ENCODE measurements at places on chromosomes 4 and X. TPM values are rescaled to one million over a fixed set of nuclear protein-coding genes. Genes with fewer than 3 reads are reported as not detected.

- DNase-seq, result no peak
- H3K4me1 ChIP-seq, result no peaks in the 10 kb centered on the region
- no peaks in the 10 kb centered on the region for H3K36me3 ChIP-seq
- no peaks in the 10 kb centered on the region for H3K27me3 ChIP-seq
- no peak overlapping the region for H3K27ac ChIP-seq
- H3K4me3 ChIP-seq, result no peak overlapping the region
Measured at GRCh38 chr4:6620296-6620695, 20.2 kb upstream of the MRFAP1 start.

The CWH43 gene
- polyA plus RNA-seq, result not detected

The IL9R gene
- 0.06 TPM for polyA plus RNA-seq

The CAMK2D gene
- 23.8 TPM for polyA plus RNA-seq

The SSX3 gene
- polyA plus RNA-seq, result 0.21 TPM

The STARD8 gene
- polyA plus RNA-seq, result 2.6 TPM

- H3K4me3 ChIP-seq, result no peak overlapping the region
- H3K27ac ChIP-seq, result no peak overlapping the region
- no peaks in the 10 kb centered on the region for H3K36me3 ChIP-seq
- peaks cover 3% of the 10 kb centered on the region for H3K4me1 ChIP-seq
- H3K27me3 ChIP-seq, result no peaks in the 10 kb centered on the region
Measured at GRCh38 chr4:37653601-37654000, 32.6 kb downstream of the RELL1 start.
